Endodermal cell (in vitro differentiated cells): ENCODE measurements at places on chromosomes 7 and 10.
A peak's percentile ranks its signal among the peaks of the same experiment; 100 is the strongest.

DNA sequence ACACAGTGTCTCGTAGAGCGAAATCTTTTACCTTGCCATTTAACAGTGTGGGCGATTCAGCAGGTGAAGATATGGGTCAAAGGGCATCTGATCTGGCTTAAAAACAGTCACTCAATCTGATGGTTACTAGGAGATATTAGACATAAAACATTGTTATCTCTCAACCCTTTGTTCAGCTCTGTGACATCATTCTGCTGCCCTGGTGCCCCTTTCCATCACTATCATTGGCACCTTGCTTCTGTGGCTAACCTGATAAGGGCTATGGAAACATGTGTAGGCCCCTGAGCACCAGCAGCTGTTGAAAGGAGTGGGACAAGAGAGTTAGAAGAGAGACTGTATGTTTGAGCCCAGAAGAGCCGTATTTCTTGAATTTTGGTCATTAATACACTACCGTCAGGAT is 650.3 kb downstream of the PHTF2 start:
- H3K27ac ChIP-seq: no peak overlapping the region
- H3K27me3 ChIP-seq: no peaks in the 10 kb centered on the region

DNA sequence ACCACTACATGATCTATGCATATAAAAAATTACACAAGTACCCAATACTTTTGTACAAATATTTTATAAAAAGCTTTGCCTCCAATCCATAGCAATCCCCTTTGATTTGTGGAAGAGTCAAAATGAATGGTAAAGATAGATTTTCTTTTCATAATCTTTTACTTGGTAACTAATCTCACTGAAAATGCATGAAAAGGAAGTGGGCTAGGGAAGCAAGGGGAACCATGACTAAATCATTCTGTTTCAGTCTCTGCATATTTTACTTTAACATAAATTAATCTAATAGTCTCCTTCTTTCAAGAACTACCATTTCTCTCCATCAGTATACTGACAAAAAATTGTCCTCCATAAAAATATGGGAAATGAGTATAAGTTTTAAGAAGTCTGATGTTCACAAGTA is 96.9 kb downstream of the TES start:
- DNase-seq: no peak
- H3K27me3 ChIP-seq: no peaks in the 10 kb centered on the region
- H3K4me3 ChIP-seq: no peak overlapping the region
- H3K27ac ChIP-seq: no peak overlapping the region
- H3K36me3 ChIP-seq: no peaks in the 10 kb centered on the region

- no peak overlapping the region for H3K27ac ChIP-seq
- no peaks in the 10 kb centered on the region for H3K27me3 ChIP-seq
- H3K4me3 ChIP-seq: no peak overlapping the region
- no peaks in the 10 kb centered on the region for H3K4me1 ChIP-seq
- DNase-seq: no peak
- no peaks in the 10 kb centered on the region for H3K36me3 ChIP-seq
These were observed 20.8 kb downstream of the PRKAG2 start for GRCh38 chr7:151856098-151856497.

DNA sequence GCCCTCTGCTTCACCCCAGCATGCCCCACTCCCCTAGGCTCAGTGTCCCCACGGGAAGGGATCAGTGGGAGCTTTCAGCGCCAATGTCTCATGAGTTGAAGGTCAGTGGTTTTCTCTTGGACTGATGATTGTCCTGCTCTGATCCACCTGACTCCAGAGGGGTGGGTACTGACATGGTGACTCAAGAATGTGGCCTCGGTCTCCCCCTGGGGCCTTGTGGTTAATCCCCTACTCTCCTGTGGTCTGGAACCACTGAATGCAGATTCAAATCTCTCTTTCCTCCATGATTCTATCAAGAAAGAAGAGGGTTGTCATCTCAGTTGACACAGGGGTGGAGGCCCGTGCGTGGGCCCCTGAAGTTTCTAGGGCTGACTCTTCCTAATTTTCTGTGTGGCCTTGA is 176.9 kb downstream of the RPS24 start:
- peaks cover 5% of the 10 kb centered on the region for H3K4me1 ChIP-seq
- no peak overlapping the region for H3K27ac ChIP-seq
- H3K36me3 ChIP-seq: no peaks in the 10 kb centered on the region

DNA sequence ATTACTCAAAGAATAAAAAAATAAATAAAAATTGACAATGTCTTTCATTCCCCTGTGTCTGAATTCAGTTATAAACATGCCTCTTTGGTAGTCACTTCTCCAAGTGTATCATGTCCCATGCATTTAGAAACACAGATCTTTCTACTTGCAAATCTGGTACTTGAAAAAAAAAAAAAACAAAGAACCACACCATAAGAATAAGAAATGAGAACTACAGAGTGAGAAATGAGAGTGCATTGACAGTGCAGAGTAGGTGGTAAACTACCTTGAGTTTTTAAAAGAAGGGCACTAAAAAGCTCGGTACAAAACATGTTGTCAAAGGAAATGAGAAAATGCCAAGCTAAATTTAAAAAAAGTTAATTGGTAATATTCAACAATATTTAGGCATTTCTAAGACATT is 123.0 kb downstream of the GPR85 start:
- no peaks in the 10 kb centered on the region for H3K36me3 ChIP-seq
- no peak overlapping the region for H3K27ac ChIP-seq
- H3K4me1 ChIP-seq: no peaks in the 10 kb centered on the region
- no peak overlapping the region for H3K4me3 ChIP-seq

- no peaks in the 10 kb centered on the region for H3K27me3 ChIP-seq
- H3K4me3 ChIP-seq: no peak overlapping the region
- DNase-seq: peak; percentile 26
- H3K4me1 ChIP-seq: no peaks in the 10 kb centered on the region
These were observed 9.9 kb upstream of the ARHGAP22 start for GRCh38 chr10:48614481-48615390.

GRCh38 chr10:99328579-99329303 is 415 bp upstream of the CNNM1 start:
- no peak for DNase-seq
- peaks cover 40% of the 10 kb centered on the region for H3K27me3 ChIP-seq
- H3K36me3 ChIP-seq: no peaks in the 10 kb centered on the region
- H3K27ac ChIP-seq: no peak overlapping the region

- no peak overlapping the region for H3K4me3 ChIP-seq
- H3K27ac ChIP-seq: no peak overlapping the region
- H3K27me3 ChIP-seq: no peaks in the 10 kb centered on the region
- no peaks in the 10 kb centered on the region for H3K4me1 ChIP-seq
These were observed 66.4 kb downstream of the EXOC6 start for GRCh38 chr10:92914478-92915325.

GRCh38 chr10:5466451-5467206 is 32.7 kb downstream of the CALML5 start:
- H3K27ac ChIP-seq: peak overlapping the region; percentile 80
- peak; percentile 89 for DNase-seq
- no peaks in the 10 kb centered on the region for H3K36me3 ChIP-seq
- H3K4me3 ChIP-seq: no peak overlapping the region
- no peaks in the 10 kb centered on the region for H3K27me3 ChIP-seq

- H3K27me3 ChIP-seq: no peaks in the 10 kb centered on the region
- H3K27ac ChIP-seq: no peak overlapping the region
- H3K4me3 ChIP-seq: no peak overlapping the region
- H3K36me3 ChIP-seq: no peaks in the 10 kb centered on the region
- no peak for DNase-seq
These were observed 51.6 kb downstream of the GPAM start for GRCh38 chr10:112131996-112132395.

DNA sequence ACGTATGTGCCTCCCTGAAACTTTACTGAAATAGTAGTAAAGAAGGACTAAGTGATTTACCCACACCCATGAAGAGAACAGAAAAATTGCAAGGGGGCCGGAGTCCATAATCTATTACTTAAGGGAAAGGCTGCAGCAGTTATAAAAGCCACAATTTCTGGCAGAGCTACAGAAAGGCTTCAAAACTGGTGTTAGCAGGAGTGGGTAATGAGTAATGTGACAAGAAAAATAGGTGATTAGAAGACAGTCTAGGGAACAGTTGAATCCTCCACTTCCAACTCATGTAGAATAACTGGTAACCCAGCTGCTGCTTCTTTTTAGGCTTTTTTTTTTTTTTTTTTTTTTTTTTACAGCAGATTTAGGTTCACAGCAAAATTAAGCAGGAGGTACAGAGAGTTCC is 413.3 kb downstream of the SFMBT2 start:
- DNase-seq: no peak
- H3K27ac ChIP-seq: no peak overlapping the region
- H3K27me3 ChIP-seq: no peaks in the 10 kb centered on the region
- H3K4me1 ChIP-seq: no peaks in the 10 kb centered on the region
- no peaks in the 10 kb centered on the region for H3K36me3 ChIP-seq
- H3K4me3 ChIP-seq: no peak overlapping the region

DNA sequence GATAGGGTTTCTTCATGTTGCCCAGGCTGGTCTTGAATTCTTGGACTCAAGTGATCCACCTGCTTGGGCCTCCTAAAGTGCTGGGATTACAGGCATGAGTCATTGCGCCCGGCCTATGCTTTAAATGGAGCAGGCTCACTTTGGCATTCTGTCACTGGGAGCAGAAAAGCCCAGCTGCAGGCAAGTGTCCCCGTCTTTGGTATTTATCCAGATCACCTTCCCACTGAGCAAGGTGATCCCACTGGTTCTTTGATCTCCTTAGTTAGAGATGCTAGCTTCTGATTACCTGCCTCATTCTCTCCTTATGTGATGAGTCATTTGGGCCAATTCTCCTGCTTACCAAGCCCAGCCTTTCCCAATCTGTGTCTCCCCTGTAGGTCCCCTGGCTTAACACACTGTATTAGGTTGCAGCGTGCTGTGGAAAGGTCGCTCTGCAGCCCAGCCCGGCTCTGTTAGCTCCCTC is 39.3 kb downstream of the SPDYE5 start:
- H3K4me1 ChIP-seq: no peaks in the 10 kb centered on the region
- DNase-seq: peak; percentile 87
- H3K36me3 ChIP-seq: peaks cover 13% of the 10 kb centered on the region
- no peak overlapping the region for H3K27ac ChIP-seq
- no peaks in the 10 kb centered on the region for H3K27me3 ChIP-seq
- no peak overlapping the region for H3K4me3 ChIP-seq

GRCh38 chr10:119309423-119309770 is 102.0 kb downstream of the GRK5 start:
- H3K27ac ChIP-seq: no peak overlapping the region
- H3K27me3 ChIP-seq: no peaks in the 10 kb centered on the region
- no peaks in the 10 kb centered on the region for H3K36me3 ChIP-seq
- DNase-seq: no peak

- H3K4me3 ChIP-seq: no peak overlapping the region
- no peak overlapping the region for H3K27ac ChIP-seq
- no peaks in the 10 kb centered on the region for H3K27me3 ChIP-seq
- peaks cover 96% of the 10 kb centered on the region for H3K36me3 ChIP-seq
- no peak for DNase-seq
These were observed 31.5 kb downstream of the BTAF1 start for GRCh38 chr10:91955114-91955513.

DNA sequence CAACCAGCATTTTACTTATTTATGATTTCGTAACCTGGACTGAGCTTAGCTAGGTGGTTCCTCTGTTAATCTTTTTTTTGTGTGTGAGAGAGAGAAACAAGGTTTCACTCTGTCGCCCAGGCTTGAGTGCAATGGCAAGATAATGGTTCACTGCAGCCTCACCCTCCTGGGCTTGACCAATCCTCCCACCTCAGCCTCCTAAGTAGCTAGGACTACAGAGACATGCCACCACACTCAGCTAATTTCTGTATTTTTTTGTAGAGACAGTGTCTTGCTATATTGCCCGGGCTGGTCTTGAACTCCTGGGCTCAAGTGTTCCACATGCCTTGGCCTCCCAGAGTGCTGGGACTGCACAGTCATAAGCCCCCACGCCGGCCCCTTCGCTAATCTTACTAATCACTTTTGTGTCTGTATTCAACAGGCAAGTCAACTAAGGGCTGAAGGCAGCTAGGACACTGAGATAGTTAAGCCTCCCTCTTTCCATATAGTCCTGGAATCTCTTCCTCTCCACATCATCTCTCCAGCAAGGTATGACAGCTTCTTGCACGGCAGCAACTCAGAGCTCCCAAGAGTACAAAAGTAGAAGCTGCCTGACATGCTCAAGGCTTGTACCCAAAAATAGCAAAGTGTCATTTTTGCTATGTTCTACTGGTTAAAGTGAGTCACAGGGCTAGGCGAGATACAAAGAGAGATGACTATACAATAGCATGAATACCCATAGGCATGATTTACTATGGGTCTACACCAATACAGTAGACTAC is 11.3 kb downstream of the KMT2C start:
- H3K4me1 ChIP-seq: no peaks in the 10 kb centered on the region
- H3K27me3 ChIP-seq: no peaks in the 10 kb centered on the region
- no peak overlapping the region for H3K27ac ChIP-seq
- H3K36me3 ChIP-seq: peaks cover 8% of the 10 kb centered on the region
- no peak for DNase-seq
- no peak overlapping the region for H3K4me3 ChIP-seq

- H3K36me3 ChIP-seq: no peaks in the 10 kb centered on the region
- H3K4me3 ChIP-seq: no peak overlapping the region
- H3K4me1 ChIP-seq: no peaks in the 10 kb centered on the region
- H3K27ac ChIP-seq: no peak overlapping the region
- no peaks in the 10 kb centered on the region for H3K27me3 ChIP-seq
- no peak for DNase-seq
These were observed 81.6 kb upstream of the MSRB2 start for GRCh38 chr10:23013581-23014335.

- no peaks in the 10 kb centered on the region for H3K27me3 ChIP-seq
- H3K4me3 ChIP-seq: no peak overlapping the region
- H3K36me3 ChIP-seq: peaks cover 19% of the 10 kb centered on the region
- H3K4me1 ChIP-seq: peaks cover 4% of the 10 kb centered on the region
These were observed 60.7 kb downstream of the TNS3 start for GRCh38 chr7:47521011-47521795.

DNA sequence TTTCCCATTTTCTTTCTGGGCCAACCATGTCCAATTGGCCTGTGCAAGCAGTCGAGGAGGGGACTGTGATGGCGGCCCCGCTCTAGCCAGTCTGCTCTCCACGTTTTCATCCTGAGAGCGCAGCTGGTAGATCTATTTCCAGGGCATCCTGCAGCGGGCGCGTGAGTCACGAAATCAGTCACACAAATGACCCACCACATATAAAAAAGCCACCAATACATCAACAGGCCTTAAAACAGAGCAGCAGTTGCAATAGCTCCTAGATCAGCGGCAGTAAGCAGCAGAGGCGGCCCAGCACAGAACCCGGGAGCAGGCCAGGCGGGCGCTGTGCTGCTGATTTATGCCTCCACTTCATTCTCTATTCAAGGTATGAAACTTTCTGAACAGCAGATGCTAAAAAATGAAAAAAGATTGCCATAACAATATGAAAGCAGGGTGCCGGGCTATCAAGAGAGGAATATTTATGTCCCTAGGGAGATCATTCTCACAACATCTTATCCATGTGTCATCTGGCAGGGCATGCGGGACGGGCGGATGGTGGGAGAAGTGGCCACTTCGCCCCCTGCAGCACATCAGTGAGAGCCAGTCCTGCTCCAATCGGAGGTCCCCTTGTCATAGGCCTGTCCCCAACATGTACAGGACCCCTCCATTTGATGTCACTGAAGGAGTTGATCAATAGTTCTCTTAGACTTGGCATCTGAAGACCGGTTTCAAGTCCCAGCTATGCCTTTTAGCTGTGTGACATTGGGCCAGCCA is 98.0 kb upstream of the GPR26 start:
- no peak overlapping the region for H3K4me3 ChIP-seq
- H3K4me1 ChIP-seq: no peaks in the 10 kb centered on the region
- H3K27me3 ChIP-seq: no peaks in the 10 kb centered on the region
- H3K27ac ChIP-seq: no peak overlapping the region
- DNase-seq: peak; percentile 30
- H3K36me3 ChIP-seq: no peaks in the 10 kb centered on the region

- H3K27me3 ChIP-seq: no peaks in the 10 kb centered on the region
- no peak overlapping the region for H3K27ac ChIP-seq
- no peak for DNase-seq
- peaks cover 5% of the 10 kb centered on the region for H3K4me1 ChIP-seq
These were observed 177.1 kb downstream of the SORCS1 start for GRCh38 chr10:106987362-106987761.
